HL-60 (cell line): ENCODE measurements at places on chromosomes 6 and 20.

DNA sequence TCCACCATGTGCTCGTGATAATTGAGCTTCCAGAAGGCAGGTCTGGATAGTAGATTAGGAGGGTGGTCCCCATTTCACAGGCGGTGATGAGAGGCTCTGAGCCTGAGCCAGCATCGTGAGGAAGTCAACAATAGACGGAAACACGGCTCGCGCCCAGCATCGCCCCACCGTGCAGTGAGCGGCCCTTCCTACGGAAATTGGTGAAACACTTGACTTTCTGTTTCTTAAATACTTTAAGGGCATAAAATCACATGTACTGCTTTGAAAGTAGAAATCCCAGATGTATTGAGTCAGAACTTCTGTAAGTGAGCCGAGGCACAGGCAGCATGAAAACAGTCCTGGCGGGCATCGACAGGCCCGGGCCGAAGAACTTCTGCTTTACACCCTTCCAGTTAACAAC, 4.3 kb upstream of the KIF25 start:
- no peak for DNase-seq

GRCh38 chr6:76683985-76684384, 611.5 kb upstream of the IMPG1 start:
- no peak for DNase-seq

DNA sequence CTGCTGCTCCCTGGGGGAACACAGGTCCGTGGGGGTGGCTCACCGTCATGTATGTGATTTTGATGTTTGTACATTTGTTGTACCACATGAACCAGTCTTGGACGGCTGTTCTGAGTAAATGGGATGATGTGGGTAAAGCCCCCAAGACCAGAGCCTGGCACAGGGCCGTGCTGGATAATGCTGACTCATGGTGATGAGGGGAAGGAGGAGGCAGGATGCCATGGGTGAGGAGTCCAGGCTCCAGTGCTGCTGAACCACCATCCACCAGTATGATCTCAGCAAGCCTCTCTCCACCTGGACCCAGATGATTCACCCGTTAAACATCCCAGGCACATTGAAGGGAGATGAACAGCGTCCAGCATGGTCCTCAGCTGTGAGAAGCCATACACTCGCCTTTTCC, 9.6 kb upstream of the APCDD1L start:
- DNase-seq, result no peak

GRCh38 chr20:13947719-13948118, 42.7 kb downstream of the SEL1L2 start:
- DNase-seq, result no peak

GRCh38 chr6:3392930-3393835, 63.7 kb downstream of the SLC22A23 start:
- no peak for DNase-seq

- DNase-seq, result no peak
Observed at GRCh38 chr6:24686946-24687345, 20.1 kb downstream of the ACOT13 start.

GRCh38 chr6:109024784-109025183, 69.9 kb downstream of the SESN1 start:
- no peak for DNase-seq

- no peak for DNase-seq
Observed at GRCh38 chr6:100472674-100473073, 8.0 kb upstream of the SIM1 start.

DNA sequence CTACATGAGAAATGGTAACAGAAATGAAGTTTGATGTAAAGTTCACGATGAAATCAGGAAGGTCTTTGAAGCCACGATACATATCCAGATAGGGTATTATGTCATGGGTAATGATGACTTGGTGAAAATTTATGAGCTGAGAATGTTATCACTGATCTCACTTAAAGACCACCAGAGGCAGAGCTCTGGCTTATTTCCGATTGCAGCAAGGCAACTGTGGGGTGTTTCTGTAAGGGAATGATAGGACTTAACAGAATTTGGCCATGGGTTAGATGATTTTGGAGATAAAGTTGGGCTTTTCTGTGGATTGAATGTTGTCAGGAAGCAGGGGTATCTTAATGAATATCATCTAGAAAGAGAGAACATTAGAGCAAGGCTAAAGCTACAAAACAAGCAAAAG, 508.4 kb downstream of the HDGFL1 start:
- no peak for DNase-seq

- no peak for DNase-seq
Observed at GRCh38 chr20:21840991-21841390, 135.5 kb downstream of the PAX1 start.

GRCh38 chr6:30591008-30591407, 19.8 kb downstream of the ABCF1 start:
- no peak for DNase-seq
